Kasumi-1 (cell line): ENCODE measurements at places on chromosomes 2 and 18.

DNA sequence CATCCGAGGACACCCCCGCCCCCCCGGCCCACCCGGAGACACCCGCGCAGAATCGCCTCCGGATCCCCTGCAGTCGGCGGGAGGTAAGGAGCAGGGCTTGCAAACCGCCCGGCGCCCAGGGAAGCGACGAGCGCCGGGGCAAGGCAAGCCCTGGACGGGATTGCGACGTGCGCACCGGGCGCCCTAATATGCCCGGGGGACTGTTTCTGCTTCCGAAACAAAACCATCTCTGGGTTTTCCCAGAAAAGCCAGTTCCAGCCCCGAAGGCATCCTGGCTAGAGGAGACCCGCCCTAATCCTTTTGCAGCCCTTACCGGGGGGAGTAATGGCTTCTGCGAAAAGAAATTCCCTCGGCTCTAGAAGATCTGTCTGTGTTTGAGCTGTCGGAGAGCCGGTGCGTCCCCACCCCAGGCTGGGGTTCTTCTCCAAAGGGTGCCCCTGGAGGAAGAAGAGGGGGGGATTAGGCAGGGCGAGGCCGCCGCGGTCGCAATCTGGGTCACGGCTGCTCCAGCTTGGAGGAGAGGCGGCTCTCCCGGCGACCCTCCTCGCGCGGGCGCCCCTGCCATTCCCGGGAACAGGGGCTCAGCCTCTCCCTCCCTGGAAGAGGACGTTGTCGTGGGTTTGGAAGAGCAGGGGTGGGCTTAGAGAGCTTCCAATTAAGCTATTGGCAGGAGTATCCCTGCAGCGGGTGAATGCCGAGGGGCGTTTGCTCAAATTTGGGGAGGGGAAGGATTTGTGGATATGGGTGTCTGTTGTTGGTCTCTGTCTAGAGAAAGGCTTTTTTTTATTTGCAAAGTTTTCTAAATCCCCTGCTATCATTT lies 521 bp downstream of the MYCN start:
- DNase-seq, result no peak

- DNase-seq, result no peak
Observed at GRCh38 chr2:28352610-28353195, 40.0 kb upstream of the FOSL2 start.

DNA sequence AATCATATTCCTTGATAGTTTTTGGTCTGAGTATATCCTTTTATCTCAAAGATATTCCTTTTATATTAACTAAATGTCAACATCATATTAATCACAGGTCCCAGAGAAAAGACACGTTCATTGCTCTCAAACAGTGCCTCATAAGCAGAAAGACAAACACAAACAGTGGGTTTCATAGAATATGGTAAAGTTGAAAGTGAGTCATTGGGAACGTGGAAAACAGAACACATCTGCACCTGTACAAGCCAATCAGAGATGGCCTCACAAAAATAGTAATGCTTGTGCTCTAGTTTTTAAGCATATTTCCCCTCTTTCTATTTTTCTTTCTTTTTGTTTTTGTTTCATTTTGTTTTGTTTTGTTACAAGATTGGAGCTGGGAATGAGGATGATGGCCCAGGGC lies 328.4 kb upstream of the MAP2 start:
- DNase-seq, result no peak

GRCh38 chr2:232979871-232980461 lies 33.1 kb downstream of the NGEF start:
- DNase-seq, result no peak

GRCh38 chr2:46812361-46813019 lies 103.1 kb downstream of the MCFD2 start:
- no peak for DNase-seq

DNA sequence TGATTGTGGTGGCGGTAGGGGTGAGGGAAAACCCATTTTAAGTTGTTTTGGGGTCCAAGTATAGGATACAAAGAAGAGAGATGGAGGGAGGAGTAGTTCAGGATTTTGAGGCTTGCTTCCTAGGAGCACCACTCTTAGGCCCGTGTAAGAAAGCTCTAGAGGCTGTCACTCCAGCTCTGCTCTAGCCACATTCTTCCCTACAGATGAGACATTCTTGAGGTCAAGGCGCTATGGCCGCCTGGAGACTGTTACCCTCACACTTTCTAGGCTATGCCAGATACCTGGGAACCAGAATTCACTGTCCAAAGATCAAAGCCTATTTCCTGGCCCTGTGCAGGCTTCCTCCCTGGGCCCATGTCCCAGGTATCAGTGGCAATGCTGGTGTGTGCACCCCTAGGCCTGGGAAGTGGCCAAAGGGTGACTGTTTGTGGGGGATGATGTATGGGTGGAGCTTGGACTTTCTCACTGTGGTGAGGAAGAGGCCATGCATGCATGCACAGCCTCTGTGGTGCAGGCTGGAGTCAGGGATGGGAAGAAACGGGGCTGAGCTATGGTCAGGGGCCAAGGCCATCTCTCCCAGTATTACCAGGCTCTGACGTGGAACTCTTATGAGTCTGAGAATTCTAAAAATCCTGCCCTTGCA lies 7.0 kb upstream of the TTL start:
- DNase-seq, result no peak

DNA sequence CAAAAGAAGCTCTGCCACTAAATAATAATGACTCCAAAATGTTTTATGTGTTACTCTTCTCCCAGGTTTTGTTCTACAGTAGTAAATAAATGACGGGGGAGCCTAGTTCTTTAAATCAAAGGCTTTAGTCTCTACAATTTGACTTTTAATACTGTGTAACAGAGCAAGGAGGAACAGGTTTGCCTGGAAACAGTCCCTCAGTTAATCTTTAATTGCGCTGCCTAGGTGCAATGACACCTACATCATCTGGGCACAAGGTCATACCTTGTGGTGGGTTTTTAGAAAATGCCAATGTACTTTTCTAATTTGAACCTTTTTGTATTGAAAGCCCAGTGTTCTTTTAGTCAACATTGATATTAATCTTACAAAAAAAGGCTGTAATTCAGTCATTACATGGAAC lies 287.3 kb upstream of the SETBP1 start:
- DNase-seq, result no peak

DNA sequence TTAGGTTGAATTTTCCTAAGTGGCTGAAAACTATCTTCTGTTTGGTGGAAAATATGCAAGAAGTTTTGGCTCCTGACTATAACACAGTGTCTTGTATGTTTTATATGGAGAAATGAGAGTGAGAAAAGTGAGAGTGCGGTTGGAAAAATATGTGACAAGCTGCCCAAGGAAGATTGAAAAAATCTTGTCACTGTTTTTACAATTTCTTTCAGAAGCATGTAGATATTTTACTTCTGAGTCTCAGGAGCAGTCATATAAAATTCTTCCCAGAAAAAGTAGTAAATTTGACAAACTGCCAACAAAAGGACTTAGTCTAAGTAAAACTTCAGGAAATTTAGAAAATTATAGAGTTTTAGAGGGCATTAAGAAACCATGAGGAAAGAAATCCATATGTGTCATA lies 19.4 kb upstream of the RMND5A start:
- DNase-seq, result no peak

GRCh38 chr2:155070489-155070888 lies 372.0 kb downstream of the KCNJ3 start:
- DNase-seq, result no peak

DNA sequence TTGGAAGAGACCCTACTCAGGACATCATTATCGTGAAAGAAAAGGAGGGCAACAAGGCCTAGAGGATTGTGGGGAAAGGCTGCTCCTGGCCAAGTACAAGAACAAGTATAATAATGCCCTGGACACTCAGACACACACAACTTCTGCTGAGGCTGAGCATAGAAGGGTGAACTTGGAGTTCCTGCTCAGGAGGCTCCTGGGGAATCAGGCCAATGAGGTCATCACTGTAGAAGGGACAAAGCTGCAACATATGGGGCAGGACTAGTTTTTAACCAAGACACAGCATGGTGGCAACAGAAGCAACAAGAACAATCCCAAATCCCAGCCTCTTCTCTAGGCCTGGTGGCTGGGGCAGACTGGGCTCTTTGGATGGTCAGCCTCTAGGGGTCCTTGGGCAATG lies 102.6 kb downstream of the POLR1A start:
- no peak for DNase-seq

DNA sequence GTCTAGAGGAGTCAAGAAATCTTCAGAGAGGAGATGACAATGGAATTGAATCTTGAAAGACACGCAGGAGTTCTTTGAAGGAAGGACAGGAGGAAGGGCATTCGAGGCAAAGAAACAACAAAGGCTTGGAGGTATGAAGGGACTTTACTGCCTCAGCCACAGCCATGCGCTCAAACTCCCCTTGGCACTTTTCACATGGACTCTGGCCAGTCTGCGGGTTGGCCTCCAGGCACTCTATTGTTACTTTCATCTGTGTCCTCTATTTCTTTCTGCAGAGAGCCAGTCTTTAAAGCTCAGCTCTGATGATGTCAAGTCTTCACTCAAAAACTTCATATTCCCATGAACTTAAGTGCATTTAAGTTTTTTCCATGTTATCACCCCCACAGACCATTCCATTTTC lies 95.4 kb downstream of the ZAP70 start:
- no peak for DNase-seq

- DNase-seq, result no peak
Observed at GRCh38 chr2:59866436-59866835, 687.0 kb downstream of the BCL11A start.

DNA sequence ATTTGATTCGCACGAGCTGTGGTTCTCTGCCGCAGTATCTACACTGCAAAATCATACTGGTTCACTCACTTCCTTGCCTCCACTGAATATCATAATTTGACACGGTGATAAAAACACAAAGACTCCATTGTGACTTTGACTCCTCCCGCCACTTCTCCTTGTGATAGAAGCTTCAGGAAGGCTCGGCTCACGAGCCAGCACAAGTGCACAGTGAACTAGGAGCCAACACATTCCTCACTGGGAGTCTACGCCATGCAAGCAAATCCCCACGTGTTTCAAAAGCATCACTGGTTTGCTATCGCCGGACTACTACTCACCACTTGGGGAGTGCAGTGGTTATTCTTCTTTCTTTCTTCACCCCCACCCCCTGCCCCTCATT lies 293.3 kb upstream of the PARD3B start:
- no peak for DNase-seq

DNA sequence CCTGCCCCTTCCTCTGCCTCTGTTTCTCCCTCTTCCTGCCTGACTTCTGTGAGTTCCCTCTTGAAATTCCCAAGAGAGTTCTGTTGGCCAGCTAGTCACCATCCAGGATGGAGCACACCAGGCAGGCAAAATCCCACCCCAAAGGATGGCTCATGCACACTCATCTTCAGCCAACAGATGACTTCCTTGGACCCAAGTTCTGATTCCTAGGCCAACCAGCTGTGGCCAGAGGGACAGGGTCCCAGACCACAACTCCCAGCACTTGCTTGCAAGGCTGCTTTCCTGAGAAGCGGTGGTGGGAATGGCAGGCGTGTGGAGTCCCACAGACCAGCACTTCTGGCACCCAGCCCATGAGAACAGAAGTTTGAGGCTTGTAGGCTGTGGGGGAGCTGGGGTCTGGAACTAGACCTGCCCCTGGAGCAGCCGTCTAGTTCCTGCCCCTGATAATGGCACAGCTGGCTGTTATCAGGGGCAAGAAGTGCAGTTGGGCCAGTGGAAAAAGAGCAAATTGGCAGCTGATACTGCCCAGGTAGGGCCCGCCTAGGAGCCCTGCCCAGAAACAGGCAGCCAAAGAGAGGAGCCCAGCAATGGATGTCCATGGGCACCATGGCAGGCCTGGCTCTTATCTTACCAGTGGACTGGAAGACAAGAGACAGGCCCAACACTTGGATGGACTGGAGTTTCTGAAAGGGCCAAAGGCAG lies 56.7 kb downstream of the CYP26B1 start:
- no peak for DNase-seq

GRCh38 chr2:238973038-238973739 lies 125.3 kb downstream of the TWIST2 start:
- DNase-seq, result no peak

GRCh38 chr2:220129391-220129790 lies 502.0 kb downstream of the SLC4A3 start:
- DNase-seq, result no peak

DNA sequence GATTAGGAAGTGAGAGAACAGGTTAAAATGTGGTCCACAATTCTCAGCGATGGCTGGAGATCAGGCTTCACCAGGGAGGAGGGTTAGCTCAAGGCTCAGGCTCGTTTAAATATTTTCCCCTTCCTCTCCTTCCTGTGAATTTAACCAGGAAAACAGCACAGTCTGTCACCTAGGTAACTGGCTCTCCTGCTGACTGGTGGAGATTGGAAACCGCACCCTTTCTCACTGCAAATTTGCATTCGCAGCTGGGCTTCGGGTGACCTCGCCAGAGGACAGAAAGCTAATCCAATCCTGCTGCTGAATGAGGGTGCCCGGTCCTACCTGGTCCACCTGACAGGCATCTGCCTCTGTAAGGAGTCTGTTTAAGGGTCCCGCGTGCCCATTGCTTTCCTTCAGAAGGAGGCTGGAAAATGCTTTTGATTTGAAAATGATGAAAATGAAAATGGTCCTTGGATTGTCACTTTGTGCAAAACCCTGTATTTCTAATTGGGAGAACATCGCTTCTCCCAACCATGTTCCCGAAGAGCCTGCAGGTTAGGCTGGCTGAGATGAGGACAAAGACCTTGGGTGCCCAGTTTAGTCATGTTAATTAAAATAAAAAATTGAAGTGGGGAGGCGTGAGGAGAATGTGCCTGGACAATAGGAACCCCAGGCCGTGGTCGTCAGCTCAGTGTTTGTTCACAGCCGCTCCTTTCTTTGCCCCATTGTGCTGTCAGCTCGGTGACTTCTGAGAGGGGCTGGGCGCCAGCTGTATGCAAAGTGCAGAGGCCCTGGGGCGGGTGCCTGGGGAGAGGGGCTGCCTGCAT lies 43.4 kb upstream of the MTCL1 start:
- DNase-seq, result no peak

- no peak for DNase-seq
Observed at GRCh38 chr2:177298191-177298590, 33.7 kb upstream of the NFE2L2 start.

DNA sequence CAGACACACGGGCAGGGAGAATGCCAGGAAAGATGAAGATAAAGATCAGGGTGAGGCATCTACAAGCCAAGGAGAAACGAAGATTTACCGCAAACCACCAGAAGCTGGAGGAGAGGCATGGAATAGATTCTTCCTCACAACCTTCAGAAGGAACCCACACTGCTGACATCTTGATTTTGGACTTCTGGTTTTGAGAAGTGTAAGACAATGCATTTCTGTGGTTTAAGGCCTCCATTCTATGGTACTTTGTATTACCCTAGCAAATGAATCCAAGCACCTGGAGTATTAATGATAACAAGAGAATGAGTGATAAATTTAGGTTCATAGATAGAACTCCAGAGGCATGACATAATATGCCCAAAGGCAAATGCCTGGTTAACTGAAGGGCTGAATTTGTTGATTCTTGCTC lies 11.8 kb upstream of the FN1 start:
- no peak for DNase-seq
